Activated T-cell treated with anti-CD3 and anti-CD28 coated beads, Interleukin-2, amount 50 U/mL, for 72 hours (primary cell): ENCODE measurements at places on chromosomes 1 and 21. TPM values are rescaled to one million over a fixed set of nuclear protein-coding genes. Genes with fewer than 3 reads are reported as not detected.

DNA sequence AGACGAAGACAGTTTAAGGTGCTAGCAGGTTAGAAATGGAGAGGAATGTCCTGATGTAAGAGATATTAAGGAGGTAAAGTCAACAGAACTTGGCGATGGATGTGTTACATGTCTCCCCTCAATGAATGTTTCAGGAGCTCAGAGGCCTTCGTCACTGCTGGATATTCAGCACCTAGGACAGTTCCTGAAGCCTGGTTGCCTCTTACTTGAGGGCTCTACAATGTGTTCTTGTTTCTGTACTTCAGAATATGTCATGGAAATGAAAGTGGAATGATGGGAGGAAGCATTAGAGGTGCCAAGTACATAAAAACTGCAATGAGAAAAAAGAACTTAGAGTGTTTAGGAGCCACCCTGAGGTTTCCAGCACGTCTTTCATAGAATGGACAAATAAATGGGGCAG lies 17.7 kb downstream of the TNR start:
- no peak overlapping the region for H3K4me3 ChIP-seq
- no peaks in the 10 kb centered on the region for H3K4me1 ChIP-seq
- H3K27me3 ChIP-seq: peaks cover 13% of the 10 kb centered on the region
- DNase-seq: no peak

Gene KRTAP7-1
- not detected for total RNA-seq

DNA sequence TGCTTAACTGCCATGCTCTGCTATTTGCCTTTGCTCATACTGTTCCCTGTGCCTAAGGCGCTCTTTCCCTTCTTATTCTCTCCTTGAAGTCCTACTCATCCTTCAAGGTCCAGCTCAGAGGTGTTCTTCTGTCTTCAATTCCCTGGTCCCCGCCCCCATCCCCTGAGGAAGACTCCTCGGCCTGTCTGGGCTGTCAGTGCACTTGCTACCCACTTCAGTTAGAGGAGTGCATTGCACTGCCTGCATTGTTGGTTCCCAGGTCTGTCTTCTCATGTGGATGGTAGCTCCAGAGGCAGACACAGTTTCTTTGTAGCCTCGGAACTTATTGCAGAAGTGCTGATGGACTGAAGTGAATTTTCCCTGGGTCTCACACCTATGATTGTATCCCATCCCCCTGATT lies 194.0 kb downstream of the C1orf94 start:
- no peak overlapping the region for H3K27ac ChIP-seq
- no peak for DNase-seq
- H3K36me3 ChIP-seq: no peaks in the 10 kb centered on the region
- H3K27me3 ChIP-seq: peaks cover 28% of the 10 kb centered on the region

- no peaks in the 10 kb centered on the region for H3K4me1 ChIP-seq
- peaks cover 11% of the 10 kb centered on the region for H3K36me3 ChIP-seq
- H3K4me3 ChIP-seq: no peak overlapping the region
- no peak overlapping the region for H3K27ac ChIP-seq
These were observed 56.2 kb downstream of the ALG6 start for GRCh38 chr1:63423649-63424048.

Gene CADM3
- total RNA-seq: not detected

DNA sequence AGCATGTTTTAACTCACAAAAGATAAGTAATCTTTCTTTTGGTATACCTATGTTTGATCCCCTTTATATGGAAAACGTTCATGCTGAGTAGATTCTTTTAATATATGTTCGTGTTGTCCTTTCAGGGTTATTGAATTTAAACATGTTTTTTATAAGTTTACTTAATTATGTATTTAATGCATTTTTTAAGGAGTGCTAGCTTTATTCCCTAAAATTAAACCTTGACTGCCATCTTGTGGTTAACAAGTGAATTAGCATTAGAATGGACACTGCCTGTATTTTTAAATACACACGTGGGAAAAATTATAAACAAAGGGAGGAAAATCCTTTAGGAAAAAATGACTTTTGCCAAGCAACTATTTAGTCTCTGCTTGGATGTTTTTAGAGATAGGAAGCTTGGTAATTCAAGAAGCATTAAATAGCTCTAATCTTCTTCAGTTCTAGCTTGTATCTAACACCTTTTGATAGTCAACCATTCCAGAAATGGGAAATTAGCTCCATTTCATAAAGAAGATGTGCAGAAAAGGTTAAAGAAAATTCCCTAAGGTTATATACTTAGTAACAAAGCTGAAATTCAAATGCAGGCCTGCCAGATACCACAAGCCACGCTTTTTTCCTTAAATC lies 43.0 kb downstream of the UBE2U start:
- H3K36me3 ChIP-seq: no peaks in the 10 kb centered on the region
- no peak overlapping the region for H3K4me3 ChIP-seq
- H3K27ac ChIP-seq: no peak overlapping the region

DNA sequence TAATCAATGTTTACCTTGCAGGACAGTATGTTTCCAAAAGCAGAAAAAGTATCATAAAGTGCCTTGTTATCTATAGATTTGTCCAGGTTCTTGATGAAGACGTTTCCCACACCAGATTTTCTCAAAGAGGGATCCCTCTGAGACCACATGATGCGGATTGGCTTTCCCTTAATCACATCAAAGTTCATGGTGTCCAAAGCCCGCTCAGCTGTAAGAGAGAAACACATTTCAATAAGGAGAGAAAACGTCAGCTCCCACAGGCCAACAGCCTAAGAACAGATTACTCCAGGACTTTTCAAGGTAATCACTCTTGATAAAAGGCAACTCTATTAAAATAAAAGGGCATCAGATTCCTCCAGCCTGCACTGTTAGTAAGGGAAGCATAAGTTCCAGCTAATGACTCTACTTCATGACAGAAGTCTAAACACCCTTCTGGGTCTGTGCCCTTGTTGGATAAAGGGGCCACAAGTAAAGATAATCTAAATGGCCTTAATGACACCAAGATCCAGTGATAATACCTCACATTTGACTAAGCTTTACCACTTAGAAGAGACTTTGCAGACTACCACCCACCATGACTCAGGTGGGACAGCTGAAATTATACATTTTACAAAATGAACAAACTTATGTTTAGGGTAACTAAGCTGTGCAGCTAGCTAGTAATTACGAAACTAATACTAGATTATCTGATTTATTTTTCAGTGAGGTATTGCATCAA lies 4.1 kb downstream of the PABPC4 start:
- H3K4me1 ChIP-seq: peaks cover 58% of the 10 kb centered on the region
- DNase-seq: no peak
- peak overlapping the region; percentile 77 for H3K27ac ChIP-seq
- H3K27me3 ChIP-seq: no peaks in the 10 kb centered on the region
- peak overlapping the region; percentile 96 for H3K4me3 ChIP-seq

Gene VWA5B1
- 0.22 TPM for total RNA-seq

DNA sequence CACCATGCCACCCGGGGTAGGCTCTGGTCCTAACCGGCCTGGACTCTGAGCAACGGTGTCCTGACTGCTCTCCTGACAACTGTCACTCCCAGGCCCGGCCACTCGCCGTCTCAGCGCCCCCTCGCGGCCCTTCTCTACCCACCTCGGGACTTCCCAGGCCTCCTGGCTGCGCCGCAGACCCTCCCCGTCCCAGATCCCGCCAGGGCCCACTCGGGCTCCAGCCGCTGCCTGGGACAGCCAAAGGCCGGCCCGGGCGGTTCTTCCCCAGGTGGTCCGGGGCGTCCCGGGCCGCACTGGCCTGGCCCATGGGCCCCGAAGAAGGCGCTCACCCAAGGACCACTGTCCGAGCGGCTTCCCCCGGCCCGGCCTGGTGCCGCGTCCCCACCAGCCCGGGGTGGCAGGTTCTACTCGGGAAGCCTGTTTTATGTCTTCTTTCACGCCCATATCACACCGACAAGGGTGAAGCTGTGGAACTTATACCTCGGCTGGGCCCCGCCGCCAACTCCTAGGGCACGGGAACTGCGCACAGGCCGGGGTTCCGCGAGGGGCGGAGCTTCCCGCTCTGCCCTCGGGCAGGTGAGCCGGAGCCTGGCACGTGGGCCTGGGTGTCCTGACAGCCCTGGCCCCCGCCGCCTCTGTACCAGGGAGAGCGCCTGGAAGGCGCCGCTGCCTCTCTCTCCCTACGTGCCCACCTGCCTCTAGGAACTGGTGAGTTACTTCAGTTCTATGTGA lies 138.3 kb downstream of the TTLL7 start:
- peaks cover 22% of the 10 kb centered on the region for H3K4me1 ChIP-seq
- H3K4me3 ChIP-seq: peak overlapping the region; percentile 76
- H3K27ac ChIP-seq: peak overlapping the region; percentile 75

GRCh38 chr1:242876030-242876429 lies 351.5 kb upstream of the PLD5 start:
- H3K4me1 ChIP-seq: no peaks in the 10 kb centered on the region
- no peaks in the 10 kb centered on the region for H3K36me3 ChIP-seq
- H3K27ac ChIP-seq: no peak overlapping the region
- DNase-seq: no peak

Gene VANGL2
- total RNA-seq: 0.55 TPM

DNA sequence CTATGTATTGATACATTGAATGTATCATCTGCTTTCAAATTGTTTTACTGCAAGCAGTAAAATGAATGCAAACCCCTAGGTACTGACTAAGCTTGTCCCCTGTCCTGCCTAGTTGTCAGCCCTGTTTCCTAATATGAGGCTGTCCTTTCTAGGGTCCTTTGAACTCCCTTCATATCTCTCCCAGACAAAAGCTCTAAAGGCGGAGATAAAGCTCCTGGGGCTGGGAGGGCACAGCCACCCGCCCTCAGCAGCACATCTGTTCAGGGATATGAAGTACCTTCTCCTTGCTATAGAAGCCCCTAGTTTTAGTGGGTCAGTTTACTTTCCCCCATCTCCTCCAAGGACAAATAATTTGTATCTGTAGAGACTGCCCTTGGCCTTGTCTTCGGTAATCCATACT lies 93.1 kb upstream of the ETS2 start:
- H3K36me3 ChIP-seq: no peaks in the 10 kb centered on the region
- no peak overlapping the region for H3K27ac ChIP-seq

DNA sequence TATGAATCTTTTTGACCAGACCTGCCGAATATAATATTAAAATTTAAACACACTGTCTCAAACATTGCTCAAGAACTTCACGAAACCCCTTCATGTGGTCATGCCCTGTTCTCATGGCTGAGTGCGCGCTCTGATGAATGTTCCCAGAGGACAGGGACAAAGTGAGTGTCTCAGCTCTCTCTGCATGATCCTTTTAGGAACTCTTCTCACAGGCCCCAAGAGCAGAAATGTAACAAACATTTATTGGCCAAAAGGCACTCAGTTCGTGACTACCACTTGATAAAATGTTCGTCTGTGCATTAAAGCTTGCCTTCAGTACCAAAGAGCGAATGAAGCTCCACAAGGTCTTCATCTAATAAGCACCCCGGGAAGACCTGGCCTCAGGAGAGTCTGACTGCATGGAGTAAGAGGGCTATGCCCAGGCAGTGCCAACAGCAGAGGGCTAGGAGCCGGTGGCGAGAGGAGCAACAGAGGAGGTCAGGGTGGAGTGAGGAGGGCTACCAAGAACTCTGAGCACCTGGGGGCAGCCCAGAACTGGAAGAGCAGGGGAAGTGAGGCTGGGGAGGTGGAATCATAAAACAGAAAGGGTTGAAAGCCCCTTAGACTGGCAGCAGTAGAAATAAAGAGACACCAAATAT lies 171.1 kb downstream of the RHOU start:
- no peaks in the 10 kb centered on the region for H3K27me3 ChIP-seq
- no peaks in the 10 kb centered on the region for H3K4me1 ChIP-seq
- no peak for DNase-seq
- H3K4me3 ChIP-seq: no peak overlapping the region

DNA sequence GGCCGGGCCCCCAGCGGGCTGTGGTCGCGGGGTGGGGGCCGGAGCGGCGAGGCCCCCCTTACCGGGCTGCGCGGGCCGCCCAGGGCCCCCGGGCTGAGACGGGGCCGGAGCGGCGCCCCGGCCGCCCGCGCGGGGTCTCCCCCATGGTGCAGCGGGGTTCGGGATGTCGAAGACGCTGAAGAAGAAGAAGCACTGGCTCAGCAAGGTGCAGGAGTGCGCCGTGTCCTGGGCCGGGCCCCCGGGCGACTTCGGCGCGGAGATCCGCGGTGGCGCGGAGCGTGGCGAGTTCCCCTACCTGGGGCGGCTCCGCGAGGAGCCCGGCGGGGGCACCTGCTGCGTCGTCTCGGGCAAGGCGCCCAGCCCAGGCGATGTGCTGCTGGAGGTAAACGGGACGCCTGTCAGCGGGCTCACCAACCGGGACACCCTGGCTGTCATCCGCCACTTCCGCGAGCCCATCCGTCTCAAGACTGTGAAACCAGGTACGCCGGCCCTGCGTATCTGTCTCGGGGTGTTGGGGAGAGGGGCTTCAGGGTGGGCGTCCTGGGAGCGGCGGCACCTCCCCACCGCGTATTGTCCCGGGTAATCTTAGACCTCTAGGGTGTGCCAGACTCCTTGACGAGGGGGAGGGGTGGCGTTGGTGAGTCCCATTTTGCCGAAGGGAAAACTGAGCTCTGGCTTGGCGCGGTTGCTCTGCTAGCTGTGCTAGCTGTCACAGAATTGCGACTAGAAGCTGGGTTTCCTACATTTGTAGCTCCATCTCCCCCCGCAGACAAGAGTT lies 745 bp downstream of the MAGI3 start:
- peak overlapping the region; percentile 90 for H3K4me3 ChIP-seq
- no peak overlapping the region for H3K27ac ChIP-seq
- H3K36me3 ChIP-seq: no peaks in the 10 kb centered on the region
- peak; percentile 67 for DNase-seq
- peaks cover 20% of the 10 kb centered on the region for H3K27me3 ChIP-seq

DNA sequence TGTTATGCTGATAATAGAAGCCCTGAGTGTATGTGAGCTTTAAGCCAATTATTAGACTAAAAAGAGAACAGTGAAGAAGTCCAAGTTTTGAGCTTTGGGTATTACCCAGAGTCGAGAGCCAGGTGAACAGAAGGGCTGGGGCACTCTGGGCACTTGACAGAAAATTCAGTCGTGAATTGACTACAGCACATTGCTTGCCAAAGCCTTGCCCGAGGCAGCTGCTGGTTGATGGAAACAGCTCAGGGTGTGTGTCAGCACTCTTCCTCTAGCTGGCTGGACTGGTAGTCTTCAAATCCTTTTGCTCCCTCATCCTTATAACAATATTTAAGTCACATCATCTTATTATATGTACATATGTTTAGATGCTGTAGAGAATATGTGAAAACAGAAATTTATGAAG lies 21.3 kb downstream of the PDE4B start:
- no peaks in the 10 kb centered on the region for H3K36me3 ChIP-seq
- DNase-seq: no peak
- H3K4me1 ChIP-seq: peaks cover 28% of the 10 kb centered on the region
- no peak overlapping the region for H3K4me3 ChIP-seq
- H3K27ac ChIP-seq: no peak overlapping the region

DNA sequence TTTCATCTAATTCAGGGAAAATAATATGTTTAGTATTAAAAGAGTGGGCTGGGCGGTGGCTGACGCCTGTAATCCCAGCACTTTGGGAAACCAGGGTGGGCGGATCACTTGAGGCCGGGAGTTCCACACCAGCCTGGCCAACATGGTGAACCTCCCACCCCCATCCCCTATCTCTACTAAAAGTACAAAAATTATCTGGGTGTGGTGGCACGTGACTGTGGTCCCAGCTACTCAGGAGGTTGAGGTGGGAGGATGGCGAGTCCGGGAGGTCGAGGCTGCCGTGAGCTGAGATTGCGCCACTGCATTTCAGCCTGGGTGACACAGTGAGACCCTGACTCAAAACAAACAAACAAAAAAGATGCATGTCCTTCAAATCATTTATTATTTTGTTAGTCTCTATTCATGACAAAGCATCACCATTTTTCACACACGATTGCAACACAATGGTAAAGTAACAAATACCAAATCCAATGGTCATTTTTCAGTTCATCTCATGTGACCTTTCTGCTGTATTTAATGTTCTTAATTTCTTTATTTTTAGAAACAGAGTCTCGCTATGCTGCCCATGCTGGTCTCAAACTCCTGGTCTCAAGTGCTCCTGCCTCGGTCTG lies 1.0 kb downstream of the MSH4 start:
- no peaks in the 10 kb centered on the region for H3K27me3 ChIP-seq
- H3K36me3 ChIP-seq: peaks cover 1% of the 10 kb centered on the region
- H3K4me1 ChIP-seq: peaks cover 15% of the 10 kb centered on the region
- no peak for DNase-seq
- no peak overlapping the region for H3K27ac ChIP-seq
